Left lung (tissue), 14 donors: ENCODE measurements at places on chromosomes 5 and 9. TPM values are rescaled to one million over a fixed set of nuclear protein-coding genes. Genes with fewer than 3 reads are reported as not detected.

DNA sequence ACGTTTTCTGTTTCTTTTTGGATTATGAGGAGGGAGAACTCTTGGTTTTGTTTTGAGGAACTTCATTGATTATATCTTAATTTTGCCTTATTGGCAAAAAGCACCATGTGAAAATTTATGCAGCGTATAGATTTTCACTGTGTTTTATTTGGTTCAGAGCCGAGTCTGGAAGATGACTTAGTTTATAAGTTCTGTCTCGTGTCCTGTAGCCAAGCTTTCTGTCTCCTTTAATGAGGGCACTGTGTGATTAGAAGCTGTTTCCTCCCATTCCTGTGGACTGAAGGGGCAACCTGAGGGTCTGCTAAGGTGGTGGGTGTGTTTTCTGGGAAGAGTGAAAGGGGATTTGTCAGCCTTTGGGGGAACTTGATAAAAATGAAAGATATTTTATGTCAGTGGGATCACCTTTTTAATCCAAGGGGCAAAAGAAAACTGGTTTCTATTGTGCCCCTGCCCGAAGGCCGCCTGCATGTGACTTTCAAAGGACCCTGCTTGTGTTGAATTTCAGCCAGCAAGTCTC is 262.1 kb downstream of the FANCC start:
- H3K4me3 ChIP-seq: no peak overlapping the region
- no peaks in the 10 kb centered on the region for H3K27me3 ChIP-seq
- no peak for DNase-seq
- H3K4me1 ChIP-seq: peaks cover 35% of the 10 kb centered on the region

DNA sequence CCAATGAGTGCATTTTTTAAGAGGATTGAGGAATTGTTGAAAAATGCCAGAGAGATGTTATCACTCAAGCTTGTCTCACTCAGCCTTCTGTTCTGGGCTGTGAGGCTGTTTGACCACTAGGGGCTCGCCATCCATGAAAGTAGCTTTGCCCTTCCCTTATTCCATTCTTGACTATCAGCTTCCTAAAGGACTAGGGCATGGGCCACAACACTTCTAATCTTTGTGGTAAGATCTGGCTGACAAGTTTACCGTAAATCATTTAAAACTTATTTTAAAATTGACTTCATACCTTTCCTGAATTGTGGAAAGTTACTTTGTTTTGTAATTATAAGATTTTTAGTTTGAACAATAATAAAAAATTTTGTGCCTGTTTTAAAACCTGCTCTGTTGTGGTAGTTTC is 49.5 kb downstream of the TJP2 start:
- H3K36me3 ChIP-seq: peaks cover 76% of the 10 kb centered on the region
- no peak overlapping the region for H3K4me3 ChIP-seq

- peaks cover 2% of the 10 kb centered on the region for H3K36me3 ChIP-seq
- H3K27me3 ChIP-seq: no peaks in the 10 kb centered on the region
- peaks cover 85% of the 10 kb centered on the region for H3K4me1 ChIP-seq
- no peak overlapping the region for H3K4me3 ChIP-seq
Measured at GRCh38 chr5:39209924-39210323, 9.4 kb downstream of the FYB1 start.

DNA sequence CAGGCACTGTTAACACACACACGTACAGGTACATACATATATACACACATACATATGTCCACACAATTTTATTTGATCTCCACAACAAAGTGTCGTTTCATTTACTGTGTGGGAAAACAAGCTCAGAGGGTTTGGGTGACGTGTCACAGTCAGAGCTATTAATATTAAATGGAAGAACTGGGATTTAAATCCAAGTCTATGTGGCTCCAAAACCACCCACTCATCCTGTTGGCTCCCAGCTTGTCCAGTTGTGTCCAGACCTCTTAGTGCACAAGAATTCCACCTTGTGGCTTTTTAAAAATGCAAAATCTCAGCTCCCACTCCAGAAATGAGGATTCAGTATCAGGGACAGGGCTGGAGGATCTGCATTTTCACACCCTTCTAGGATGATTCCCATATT is 52.3 kb upstream of the PTPDC1 start:
- no peak for DNase-seq
- H3K36me3 ChIP-seq: no peaks in the 10 kb centered on the region
- H3K4me3 ChIP-seq: no peak overlapping the region
- no peak overlapping the region for H3K27ac ChIP-seq

- H3K27ac ChIP-seq: no peak overlapping the region
- DNase-seq: no peak
- no peaks in the 10 kb centered on the region for H3K27me3 ChIP-seq
- H3K4me3 ChIP-seq: no peak overlapping the region
- no peaks in the 10 kb centered on the region for H3K4me1 ChIP-seq
Measured at GRCh38 chr5:109163336-109163735, 246.4 kb downstream of the PJA2 start.

DNA sequence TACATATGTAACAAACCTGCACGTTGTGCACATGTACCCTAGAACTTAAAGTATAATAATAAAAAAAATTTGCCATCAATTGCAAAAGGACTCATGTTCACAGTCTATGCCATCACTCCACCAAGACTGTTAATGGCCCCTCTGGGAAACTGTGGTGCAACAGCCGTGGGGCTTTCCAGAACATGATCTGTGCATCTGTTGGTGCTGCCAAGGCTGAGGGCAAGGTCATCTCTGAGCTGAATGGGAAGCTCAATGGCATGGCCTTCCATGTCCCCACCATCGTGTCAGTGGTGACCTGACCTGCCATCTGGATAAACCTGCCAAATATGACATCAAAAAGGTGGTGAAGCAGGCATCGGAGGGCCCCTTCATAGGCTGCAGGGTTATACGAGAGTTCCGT is 33.4 kb upstream of the AGXT2 start:
- no peaks in the 10 kb centered on the region for H3K27me3 ChIP-seq
- no peaks in the 10 kb centered on the region for H3K4me1 ChIP-seq
- DNase-seq: no peak
- H3K4me3 ChIP-seq: no peak overlapping the region

GRCh38 chr5:143796753-143797152 is 15.2 kb upstream of the HMHB1 start:
- peaks cover 8% of the 10 kb centered on the region for H3K4me1 ChIP-seq
- no peaks in the 10 kb centered on the region for H3K36me3 ChIP-seq
- H3K4me3 ChIP-seq: no peak overlapping the region
- H3K27me3 ChIP-seq: no peaks in the 10 kb centered on the region
- no peak overlapping the region for H3K27ac ChIP-seq
- no peak for DNase-seq

GRCh38 chr5:154179846-154180710 is 10.5 kb upstream of the GALNT10 start:
- no peak overlapping the region for H3K4me3 ChIP-seq
- no peaks in the 10 kb centered on the region for H3K4me1 ChIP-seq
- H3K27me3 ChIP-seq: no peaks in the 10 kb centered on the region
- H3K27ac ChIP-seq: no peak overlapping the region
- peak; percentile 36 for DNase-seq

DNA sequence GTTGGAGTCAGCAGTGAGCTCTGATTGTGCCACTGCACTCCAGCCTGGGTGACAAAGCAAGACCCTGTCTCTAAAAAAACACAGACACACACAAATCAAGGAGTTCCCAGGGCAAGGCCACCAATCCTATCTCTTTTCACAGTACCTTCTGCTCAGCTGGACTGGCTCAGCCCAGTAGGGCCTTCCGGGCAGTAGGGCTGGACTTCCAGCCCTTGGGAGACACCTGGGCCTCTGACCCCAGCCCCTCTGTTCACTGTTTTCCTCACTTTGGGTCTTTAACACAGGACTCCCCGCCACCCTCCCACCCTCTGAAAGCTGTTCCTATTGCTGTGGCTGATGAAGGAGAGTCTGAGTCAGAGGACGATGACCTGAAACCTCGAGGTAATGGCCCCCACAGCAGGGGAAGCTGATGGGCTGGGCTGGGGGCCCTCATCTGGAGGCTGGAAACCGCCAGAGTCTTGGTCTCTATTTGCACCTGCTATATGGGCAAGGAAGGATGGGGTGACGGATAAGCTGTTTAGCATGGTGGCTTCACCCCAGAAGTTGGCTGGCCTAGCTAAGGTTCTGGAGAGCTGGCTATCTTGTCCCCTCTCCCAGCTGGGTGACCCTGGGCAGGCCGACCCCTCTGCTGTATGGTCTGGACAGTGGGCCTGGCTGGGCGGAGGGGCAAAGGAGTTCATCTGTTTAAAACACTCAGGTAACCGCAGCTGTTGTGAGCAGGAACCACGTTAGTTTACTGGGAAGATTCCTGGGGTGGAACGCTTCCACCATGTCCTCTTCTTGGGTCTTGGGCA is 25.6 kb downstream of the USP20 start:
- peaks cover 67% of the 10 kb centered on the region for H3K36me3 ChIP-seq
- no peaks in the 10 kb centered on the region for H3K4me1 ChIP-seq
- DNase-seq: no peak

DNA sequence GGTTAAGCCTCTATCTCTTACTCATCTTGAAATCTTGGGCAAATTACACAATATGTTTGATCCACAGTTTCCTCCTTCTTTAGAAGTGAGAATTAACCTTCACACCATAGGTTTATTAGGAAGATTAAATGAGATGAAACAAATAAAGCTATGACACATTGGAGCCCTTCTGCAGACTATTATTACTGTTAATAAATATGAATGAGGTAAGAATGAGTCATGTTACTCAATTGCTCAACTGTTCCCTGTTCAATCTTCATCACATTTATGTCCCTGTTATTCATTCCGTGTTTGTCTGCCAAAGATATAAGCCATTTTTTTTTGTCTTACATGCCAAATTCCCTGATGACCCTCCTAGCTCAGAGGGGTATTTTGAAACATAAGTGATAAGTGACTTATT is 52.1 kb upstream of the PAPPA start:
- H3K27ac ChIP-seq: no peak overlapping the region
- H3K4me3 ChIP-seq: no peak overlapping the region
- H3K36me3 ChIP-seq: no peaks in the 10 kb centered on the region
- H3K4me1 ChIP-seq: no peaks in the 10 kb centered on the region
- no peaks in the 10 kb centered on the region for H3K27me3 ChIP-seq

GRCh38 chr5:113338628-113339027 is 96.2 kb downstream of the TSSK1B start:
- H3K4me1 ChIP-seq: no peaks in the 10 kb centered on the region
- no peak overlapping the region for H3K4me3 ChIP-seq
- no peak overlapping the region for H3K27ac ChIP-seq
- no peaks in the 10 kb centered on the region for H3K36me3 ChIP-seq

DNA sequence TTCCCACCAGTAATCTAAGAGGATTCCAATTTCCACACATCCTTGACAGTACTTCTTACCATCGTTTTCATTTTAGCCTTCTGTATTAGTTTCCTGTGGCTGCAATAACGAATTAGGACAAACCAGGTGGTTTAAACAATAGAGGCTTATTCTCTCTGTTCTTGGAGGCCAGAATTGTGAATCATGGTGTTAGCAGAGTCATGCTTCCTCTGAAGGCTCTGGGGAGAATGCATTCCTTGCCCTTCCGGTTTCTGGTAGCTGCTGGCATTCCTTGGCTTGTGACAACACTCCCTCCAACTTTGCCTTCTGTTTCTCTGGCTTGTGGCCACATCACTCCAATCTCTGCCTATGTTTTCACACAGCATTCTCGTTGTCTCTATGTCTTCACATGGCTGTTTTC is 23.5 kb downstream of the RIGI start:
- no peak for DNase-seq
- H3K4me3 ChIP-seq: no peak overlapping the region
- no peaks in the 10 kb centered on the region for H3K27me3 ChIP-seq
- H3K4me1 ChIP-seq: no peaks in the 10 kb centered on the region
- peaks cover 39% of the 10 kb centered on the region for H3K36me3 ChIP-seq

DNA sequence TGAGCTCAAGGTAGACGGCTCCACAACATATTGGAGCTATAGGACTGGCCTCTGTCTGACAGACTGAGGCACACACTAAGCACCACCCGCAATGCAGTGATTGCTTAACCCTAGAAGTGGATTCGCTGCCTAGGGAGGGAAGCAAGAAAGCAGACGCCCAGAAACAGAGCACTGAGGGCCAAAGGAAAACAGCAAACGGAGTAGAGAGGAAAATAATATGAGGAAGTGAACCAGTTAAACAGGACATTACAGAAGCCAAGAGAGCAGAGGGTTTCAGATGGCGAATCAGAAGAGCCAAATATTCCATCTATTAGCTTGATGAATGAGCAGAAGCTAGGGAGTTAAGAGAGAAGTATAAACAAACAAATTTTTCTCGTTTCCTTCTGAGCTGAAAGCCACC is 139.2 kb upstream of the LHFPL2 start:
- no peak for DNase-seq
- H3K27me3 ChIP-seq: no peaks in the 10 kb centered on the region
- H3K4me1 ChIP-seq: no peaks in the 10 kb centered on the region
- no peak overlapping the region for H3K4me3 ChIP-seq
- peak overlapping the region; percentile 54 for H3K27ac ChIP-seq

- H3K4me1 ChIP-seq: peaks cover 29% of the 10 kb centered on the region
- no peaks in the 10 kb centered on the region for H3K36me3 ChIP-seq
- H3K27ac ChIP-seq: peak overlapping the region; percentile 70
- peaks cover 14% of the 10 kb centered on the region for H3K27me3 ChIP-seq
Measured at GRCh38 chr9:137302449-137303150, 529 bp upstream of the NRARP start.

- H3K36me3 ChIP-seq: no peaks in the 10 kb centered on the region
- H3K27ac ChIP-seq: no peak overlapping the region
- H3K27me3 ChIP-seq: no peaks in the 10 kb centered on the region
Measured at GRCh38 chr5:13234-13633, 78.7 kb upstream of the PLEKHG4B start.

- peak overlapping the region; percentile 37 for H3K27ac ChIP-seq
- peaks cover 8% of the 10 kb centered on the region for H3K4me1 ChIP-seq
- no peaks in the 10 kb centered on the region for H3K27me3 ChIP-seq
- no peak for DNase-seq
- H3K4me3 ChIP-seq: no peak overlapping the region
Measured at GRCh38 chr5:137737349-137738131, 1.7 kb upstream of the KLHL3 start.

- H3K4me3 ChIP-seq: no peak overlapping the region
- no peaks in the 10 kb centered on the region for H3K36me3 ChIP-seq
- no peak overlapping the region for H3K27ac ChIP-seq
- DNase-seq: no peak
- no peaks in the 10 kb centered on the region for H3K4me1 ChIP-seq
Measured at GRCh38 chr5:130270786-130271185, 366.5 kb downstream of the CHSY3 start.

DNA sequence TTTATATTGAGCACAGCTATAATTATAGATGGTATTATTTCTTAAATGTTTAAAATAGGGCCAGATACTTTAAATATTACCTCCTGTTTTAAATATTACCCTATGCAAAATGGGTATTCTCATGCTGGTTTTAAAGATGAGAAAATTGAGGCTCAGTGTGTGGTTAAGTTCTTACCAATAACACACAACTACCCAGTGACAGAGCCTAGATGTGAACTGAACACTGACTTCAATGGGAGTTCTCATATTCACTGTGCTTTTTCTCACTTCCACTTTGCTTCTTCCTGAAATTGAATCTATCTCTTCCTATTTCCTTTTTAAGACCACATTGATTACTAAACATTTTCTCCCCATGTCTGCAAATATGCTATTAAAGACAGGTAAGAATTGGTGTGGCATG is 135.8 kb upstream of the TUSC1 start:
- no peak overlapping the region for H3K4me3 ChIP-seq
- H3K36me3 ChIP-seq: no peaks in the 10 kb centered on the region
- DNase-seq: no peak
- no peaks in the 10 kb centered on the region for H3K27me3 ChIP-seq
- H3K27ac ChIP-seq: no peak overlapping the region
- no peaks in the 10 kb centered on the region for H3K4me1 ChIP-seq

The PCDHGB2 gene
- 4.8 TPM for polyA plus RNA-seq

The HMGCR gene
- 47.2 TPM for polyA plus RNA-seq

The C9orf57 gene
- not detected for polyA plus RNA-seq

The ANKRD31 gene
- polyA plus RNA-seq: 0.31 TPM

The SNCB gene
- 0.41 TPM for polyA plus RNA-seq

The WDR31 gene
- polyA plus RNA-seq: 8.0 TPM
